ENCODE measurements at places on chromosomes 3 and 15.

GRCh38 chr3:197951392-197951990, 1.5 kb downstream of the RPL35A start:
- DNase-seq: no peak

DNA sequence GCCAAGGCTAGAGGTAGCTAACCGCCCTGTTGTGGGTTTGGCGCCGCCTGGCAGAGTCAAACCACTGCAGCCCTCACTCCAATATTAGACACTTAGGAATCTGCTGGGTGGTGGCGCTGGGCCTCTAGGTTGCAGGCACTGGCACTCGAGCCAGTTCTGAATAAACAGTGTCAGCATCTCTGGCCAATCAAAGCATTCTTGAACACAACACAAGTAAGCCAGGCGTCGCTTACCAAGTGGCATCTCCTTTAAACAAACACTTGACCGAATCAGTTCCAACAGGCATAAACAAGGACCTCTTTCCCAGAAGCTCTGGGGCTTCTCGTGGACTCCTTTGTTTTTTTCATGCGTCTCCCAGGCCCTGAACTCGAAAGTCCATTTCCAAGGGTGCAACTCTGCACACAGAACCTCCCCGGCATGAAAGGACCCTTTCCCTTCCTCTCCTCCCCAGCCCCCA, 82.3 kb downstream of the LRIG1 start:
- DNase-seq: no peak

- no peak for DNase-seq
These were observed 137.7 kb downstream of the CHSY1 start for GRCh38 chr15:101114166-101114565.

- DNase-seq: peak; percentile 51
These were observed 21.2 kb downstream of the IGSF10 start for GRCh38 chr3:151439652-151440125.

DNA sequence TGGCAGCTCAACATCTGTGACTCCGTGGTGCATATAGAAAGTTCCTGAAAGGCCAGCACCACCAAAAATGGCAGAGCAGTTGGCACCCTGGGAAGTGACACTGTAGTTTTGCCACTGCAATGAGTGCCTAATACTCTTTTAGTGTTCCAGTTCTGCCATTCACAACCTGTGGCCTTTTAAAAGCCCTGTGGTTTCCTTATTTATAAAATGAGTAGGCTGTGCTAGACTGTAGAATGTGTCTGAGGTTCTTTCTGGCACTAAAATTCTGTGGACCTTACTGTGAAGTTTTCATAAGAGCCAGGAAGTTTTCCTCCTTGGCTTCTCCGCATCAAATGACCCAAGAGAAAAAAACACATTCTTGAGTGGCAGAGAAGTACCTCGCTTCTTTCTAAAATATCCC, 74.1 kb downstream of the MME start:
- no peak for DNase-seq

DNA sequence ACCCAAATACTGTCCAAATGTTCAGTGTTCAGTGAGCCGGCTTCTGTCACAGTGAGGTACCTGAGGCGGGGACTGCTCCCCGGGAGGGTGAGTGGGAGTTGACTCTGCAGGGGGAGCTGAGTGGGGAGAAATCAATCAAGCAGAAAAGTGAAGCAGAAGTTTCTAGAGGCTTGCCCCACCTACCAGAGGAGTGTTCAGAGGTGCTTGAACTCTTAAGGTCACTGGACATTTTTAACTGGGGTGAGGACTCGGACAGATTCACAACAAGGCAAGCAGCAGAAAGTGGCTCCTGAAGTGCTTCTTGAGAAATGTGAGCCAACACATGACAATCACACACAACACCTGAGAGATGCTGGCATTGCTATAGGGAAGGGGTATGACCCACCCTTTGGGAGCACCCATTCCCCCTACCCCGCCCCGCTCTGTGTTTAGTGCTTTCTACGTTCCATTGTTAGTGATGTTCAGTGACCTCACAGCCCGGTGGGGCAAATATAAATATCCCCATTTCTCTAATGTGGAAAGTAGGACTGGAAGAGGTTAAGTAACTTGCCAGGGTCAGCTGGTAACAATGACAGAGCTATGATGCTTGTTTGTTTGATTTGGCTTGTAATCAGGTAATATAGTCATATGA, 48.6 kb upstream of the AKAP13 start:
- no peak for DNase-seq

GRCh38 chr3:139140553-139140952, 95.9 kb upstream of the PRR23C start:
- no peak for DNase-seq

DNA sequence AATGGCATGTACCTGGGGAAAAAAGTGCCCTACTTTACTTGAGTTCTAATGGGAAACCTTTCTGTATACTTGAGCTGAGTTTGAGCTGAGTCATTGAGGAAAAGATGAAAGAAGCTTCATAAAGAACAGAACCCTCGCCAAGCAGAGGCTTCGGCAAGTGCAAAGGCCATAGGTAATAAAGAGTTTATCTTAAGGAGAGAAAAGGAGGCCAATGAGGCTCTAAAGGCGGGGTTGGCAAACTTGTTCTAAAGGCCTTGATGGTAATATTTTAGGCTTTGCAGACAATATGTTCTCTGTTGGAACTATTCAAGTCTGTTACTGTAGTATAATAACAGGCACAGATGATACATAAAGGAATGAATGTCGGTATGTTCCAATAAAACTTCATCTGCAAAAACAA, 17.6 kb upstream of the TRAT1 start:
- DNase-seq: no peak

GRCh38 chr3:187473778-187474406, 105.7 kb downstream of the RTP4 start:
- DNase-seq: no peak

- DNase-seq: no peak
These were observed 233.0 kb upstream of the POU1F1 start for GRCh38 chr3:87509401-87509800.
